Hindlimb muscle (tissue), 1 donor: ENCODE measurements at places on chromosomes 4 and X. TPM values are rescaled to one million over a fixed set of nuclear protein-coding genes. Genes with fewer than 3 reads are reported as not detected.

GRCh38 chrX:120029354-120029753 is 48.1 kb downstream of the RHOXF2B start:
- no peak for DNase-seq

The GPC3 gene
- polyA plus RNA-seq = 291 TPM

GRCh38 chrX:16666541-16666940 is 16.6 kb downstream of the S100G start:
- DNase-seq = no peak

DNA sequence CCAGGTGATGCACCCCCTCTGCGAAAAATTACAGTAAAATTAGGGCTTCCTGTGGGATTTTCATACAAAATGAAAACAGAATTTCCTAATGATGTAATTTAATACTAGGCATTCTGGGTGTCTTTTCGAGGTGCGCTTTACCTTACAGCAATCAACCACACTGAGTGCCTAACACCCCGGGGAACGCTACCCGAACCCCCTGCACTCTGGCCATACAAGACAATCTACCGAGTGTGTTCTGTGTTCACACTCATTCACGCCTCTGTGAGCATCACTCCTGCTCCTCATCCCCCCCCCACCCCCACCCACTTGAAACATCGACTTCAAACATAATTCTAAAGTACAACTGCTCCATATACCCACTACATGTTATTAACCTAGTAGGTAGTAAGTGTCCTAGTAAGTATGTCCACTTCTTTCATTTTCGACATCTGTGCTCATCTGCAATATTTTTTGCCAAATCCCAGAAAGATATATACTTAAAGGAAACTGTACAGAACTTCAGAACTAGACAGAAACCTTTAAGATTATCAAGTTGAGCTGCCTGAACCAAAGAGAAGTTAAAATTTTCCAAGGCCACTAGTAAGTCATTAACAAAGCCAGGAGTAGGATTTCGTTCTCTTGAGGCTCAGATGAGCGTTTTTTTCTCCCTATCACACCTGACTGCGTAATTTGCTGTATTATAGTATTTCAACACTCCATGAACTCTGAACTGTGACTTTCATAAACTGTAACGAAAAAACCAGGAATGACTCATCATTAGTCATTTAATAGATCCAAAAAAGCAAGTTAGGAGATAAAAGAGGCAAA is 80.0 kb downstream of the FAT1 start:
- DNase-seq = no peak

DNA sequence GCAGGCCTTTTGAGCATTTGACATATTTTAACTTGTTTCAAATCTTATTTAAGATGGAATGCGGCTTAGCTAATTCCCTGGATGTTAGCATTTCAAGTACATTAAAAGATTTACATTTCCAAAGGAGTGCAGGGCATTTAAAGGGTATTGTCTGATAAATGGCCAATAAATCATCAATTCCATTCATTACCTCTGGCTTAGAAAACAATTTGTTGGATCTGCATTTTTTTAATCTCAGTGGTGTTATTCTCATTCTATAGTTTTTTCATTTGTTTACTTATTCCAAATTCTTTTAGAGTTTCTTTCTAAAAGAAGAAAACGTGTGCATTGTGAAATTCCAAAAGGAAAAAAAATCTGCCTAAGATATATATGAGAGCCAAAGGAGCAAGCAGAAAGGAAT is 1.3 kb upstream of the NLRP2B start:
- no peak for DNase-seq

DNA sequence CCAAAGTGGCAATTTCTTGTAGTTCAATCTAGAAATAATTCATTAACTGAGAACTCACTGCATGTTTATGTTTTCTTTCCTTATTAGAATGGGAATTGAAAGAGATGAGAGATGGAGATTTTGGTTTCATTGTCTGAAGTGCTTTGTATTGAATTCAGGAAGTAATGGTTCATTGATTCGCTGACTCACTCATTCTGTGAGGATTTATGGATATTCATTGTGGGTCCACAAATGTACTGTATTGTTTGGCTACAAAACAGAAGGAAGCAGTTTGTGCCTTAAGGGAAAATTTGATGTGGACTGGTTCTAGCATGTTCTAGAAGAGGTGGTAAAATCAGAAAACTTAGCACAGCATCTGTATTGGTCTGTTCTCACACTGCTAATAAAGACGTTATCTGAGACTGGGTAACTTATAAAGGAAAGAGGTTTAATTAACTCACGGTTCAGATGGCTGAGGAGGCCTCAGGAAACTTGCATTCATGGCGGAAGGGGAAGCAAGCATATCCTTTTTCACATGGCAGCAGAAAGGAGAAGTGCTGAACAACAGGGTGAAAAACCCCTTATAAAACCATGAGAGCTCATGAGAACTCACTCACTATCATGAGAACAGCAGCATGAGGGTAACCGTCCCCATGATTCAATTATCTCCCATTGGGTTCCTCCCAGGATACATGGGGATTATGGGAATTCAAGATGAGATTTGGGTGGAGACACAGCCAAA is 132.3 kb upstream of the VCX3A start:
- no peak for DNase-seq

The TMEM156 gene
- 0.13 TPM for polyA plus RNA-seq

DNA sequence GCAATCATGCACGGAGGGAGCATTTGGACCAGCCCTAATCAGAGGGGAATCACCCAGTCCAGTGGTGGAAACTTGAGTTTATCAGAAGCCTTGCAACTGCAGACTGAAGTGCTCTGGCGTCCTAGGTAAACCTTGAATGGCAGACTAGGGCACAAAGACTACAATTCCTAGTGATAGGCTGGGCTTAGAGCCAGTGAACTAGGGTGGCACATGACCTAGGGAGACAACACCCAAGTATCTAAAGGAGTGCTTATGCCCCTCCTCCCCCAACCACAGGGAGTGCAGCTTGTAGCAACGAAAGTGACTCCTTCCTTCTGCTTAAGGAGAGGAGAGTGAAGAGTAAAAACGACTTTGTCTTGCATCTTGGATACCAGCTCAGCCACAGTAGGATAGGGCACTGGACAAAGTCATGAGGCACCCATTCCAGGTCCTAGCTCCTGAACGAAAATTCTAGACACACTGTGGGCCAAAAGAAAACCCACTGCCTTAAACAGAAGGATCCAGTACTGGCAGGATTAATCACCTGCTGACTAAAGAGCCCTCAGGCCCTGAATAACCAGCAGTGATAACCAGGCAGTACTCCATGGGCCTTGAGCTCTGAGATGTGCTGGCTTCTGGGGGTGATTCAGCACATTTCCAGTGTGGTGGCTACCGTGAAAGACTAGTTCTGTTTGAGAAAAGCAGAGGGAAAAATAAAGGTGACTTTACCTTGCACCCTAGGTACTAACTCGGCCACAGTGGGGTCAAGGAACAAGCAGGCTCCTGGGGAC is 58.7 kb upstream of the STARD8 start:
- DNase-seq = no peak

The IL3RA gene
- polyA plus RNA-seq = 19.4 TPM

DNA sequence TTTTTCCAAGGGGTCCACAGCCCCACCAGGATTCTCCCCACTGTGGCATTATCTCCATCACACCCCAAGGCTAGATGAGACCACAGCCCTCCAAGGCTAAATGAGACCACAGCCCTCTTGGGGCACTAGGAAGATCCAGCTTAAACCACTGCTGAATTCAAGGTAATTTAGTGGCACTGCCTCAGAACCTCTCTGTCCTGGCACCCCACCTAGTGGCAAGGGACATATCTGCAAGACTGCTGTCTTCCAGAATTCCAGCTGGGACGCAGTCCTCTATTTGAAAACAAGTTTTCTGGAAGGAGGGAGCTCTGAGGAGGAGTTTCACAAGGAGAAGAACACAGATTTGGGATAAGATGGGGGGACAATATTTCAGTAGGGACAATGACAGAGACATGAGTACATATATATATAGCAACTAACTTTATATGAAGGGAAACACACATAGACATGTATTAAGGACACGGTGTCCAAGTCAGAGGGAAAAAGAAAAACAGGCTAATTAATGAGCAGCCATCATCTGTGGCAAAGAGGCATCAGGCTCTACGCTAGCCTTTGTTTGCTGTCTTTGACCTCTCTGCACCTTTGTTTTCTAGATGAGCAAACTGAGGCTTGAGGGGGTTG is 9.3 kb downstream of the CETN2 start:
- no peak for DNase-seq

- DNase-seq = no peak
These were observed 76.4 kb downstream of the MAGED4 start for GRCh38 chrX:52261125-52261462.

GRCh38 chr4:187606581-187606980 is 389.0 kb upstream of the ZFP42 start:
- DNase-seq = no peak

DNA sequence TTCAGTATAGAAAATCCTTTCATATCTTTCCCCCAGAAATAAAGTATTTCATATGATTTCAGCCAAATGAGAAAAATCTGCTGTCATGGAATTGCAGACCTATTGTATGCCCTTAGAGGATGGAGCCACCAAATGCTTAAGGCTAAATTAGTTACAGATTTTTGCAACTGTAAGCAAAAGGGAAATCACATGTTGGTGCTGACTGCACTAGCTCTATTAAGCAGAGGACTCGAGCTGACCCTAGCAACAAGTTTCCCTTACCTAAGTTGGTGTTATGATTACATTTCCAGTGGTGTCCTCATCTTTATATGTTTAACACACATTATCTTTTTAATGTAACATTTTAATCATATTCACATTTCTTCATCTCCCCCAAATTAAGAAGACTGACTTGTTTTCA is 58.3 kb upstream of the DOCK11 start:
- peak; percentile 5 for DNase-seq

DNA sequence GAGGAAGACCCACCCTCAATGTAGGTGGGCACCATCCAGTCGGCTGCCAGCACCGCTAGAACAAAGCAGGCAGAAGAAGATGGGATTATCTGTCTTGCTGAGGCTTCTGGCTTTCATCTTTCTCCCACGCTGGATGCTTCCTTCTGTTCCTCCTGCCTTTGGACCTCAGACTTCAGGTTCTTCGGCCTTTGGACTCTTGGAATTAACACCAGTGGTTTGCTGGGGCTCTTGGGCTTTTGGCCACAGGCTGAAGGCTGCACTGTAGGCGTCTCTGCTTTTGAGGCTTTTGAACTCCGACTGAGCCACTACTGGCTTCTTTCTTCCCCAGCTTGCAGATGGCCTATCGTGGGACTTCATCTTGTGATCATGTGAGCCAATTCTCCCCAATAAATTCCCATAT is 55.1 kb downstream of the PDLIM5 start:
- no peak for DNase-seq

DNA sequence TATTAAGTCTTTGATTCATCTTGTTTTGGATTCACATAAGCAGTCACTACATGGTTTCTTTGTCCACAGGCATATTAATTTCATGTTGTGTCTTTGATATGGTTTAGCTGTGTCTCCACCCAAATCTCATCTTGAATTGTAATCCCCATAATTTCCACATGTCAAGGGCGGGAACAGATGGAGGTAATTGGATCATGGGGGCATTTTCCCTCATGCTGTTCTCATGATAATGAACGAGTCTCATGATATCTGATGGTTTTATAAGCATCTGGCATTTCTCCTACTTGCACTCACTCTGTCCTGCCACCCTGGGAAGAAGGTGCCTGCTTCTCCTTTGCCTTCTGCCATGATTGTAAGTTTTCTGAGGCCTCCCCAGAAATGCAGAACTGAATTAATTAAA is 1811.2 kb upstream of the PCDH10 start:
- no peak for DNase-seq

The TMSB15A gene
- polyA plus RNA-seq = 9.6 TPM

DNA sequence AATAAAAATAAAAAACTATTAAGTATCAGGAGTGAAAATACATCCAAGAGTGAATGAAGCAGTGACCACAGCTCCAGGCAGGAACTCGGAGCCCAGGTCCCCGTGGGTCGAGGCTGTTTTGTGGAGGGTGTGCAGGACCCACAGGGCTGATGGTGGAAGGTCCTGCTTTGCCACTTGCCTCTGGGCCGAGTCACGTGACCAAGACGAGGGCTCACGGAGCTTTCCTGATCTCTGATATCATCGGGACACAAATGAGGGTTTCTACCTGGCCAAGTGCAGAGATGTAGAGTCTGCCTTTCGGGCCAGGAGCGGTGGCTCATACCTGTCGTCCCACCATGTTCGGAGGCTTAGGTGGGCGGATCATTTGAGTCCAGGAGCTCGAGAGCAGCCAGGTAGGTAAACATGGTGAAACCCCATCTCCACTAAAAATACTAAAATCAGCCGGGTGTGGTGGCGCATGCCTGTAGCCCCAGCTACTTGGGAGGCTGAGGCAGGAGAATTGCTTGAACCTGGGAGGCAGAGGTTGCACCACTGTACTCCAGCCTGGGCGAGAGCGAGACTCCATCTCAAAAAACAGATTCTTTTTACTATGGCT is 7.2 kb downstream of the SLC25A6 start:
- no peak for DNase-seq

GRCh38 chr4:2866891-2867290 is 23.2 kb downstream of the ADD1 start:
- no peak for DNase-seq

The NDST3 gene
- polyA plus RNA-seq = not detected

DNA sequence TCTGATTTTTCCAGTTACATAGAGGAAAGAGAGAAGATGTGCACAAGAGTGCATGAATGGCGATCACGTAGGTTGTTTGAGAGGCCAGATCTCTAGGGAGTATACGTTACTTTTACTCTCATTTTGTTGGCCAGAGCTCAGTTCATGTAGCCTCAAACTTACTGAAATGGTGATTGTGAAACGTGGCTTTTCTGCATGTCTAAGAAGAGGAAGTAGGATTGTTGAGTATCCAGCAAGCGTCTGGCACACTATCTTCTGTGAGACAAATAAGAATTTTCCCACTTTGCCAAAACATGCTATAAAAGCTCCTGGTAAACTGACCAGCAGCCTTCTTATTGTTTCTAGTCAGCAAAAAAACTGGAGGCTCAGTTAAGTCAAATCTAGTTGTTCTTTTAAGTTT is 264.5 kb upstream of the EMCN start:
- DNase-seq = no peak

The USP27X gene
- polyA plus RNA-seq = 2.5 TPM

GRCh38 chr4:128540122-128540521 is 252.5 kb upstream of the PGRMC2 start:
- no peak for DNase-seq

The CFAP99 gene
- not detected for polyA plus RNA-seq

GRCh38 chrX:17005712-17006368 is 59.4 kb downstream of the REPS2 start:
- DNase-seq = no peak

DNA sequence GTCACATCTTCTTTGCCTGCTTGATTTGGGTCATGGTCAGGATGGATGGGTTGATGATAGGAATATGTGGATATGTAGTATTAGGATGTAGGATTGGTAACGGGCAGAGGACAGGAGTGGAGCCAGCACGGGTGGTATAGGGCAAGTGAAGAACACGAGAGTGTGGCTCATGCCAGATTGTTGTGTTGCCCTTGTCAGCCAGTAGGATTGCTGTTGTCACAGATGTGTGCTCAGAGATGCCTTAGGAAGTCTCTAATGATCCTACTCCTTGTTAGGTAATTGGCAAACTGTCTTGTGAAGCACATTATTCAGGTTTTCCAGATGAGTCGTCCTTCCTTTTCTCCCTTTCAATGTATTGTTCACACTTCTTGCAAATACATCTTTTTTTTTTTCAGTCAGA is 5.5 kb downstream of the ATP10D start:
- no peak for DNase-seq

- DNase-seq = no peak
These were observed 9.4 kb downstream of the TMEM187 start for GRCh38 chrX:153981771-153982533.

The NPY2R gene
- polyA plus RNA-seq = not detected

- no peak for DNase-seq
These were observed 547.5 kb downstream of the NLGN4X start for GRCh38 chrX:5681159-5681558.

GRCh38 chr4:67451464-67451863 is 93.8 kb downstream of the CENPC start:
- DNase-seq = no peak

- DNase-seq = no peak
These were observed 7.6 kb downstream of the CXCL13 start for GRCh38 chr4:77613267-77613666.
